Chondrocyte (in vitro differentiated cells): ENCODE measurements at places on chromosomes 2 and 18.

- no peak for DNase-seq
Measured at GRCh38 chr2:238106698-238107524, 6.8 kb downstream of the ESPNL start.

DNA sequence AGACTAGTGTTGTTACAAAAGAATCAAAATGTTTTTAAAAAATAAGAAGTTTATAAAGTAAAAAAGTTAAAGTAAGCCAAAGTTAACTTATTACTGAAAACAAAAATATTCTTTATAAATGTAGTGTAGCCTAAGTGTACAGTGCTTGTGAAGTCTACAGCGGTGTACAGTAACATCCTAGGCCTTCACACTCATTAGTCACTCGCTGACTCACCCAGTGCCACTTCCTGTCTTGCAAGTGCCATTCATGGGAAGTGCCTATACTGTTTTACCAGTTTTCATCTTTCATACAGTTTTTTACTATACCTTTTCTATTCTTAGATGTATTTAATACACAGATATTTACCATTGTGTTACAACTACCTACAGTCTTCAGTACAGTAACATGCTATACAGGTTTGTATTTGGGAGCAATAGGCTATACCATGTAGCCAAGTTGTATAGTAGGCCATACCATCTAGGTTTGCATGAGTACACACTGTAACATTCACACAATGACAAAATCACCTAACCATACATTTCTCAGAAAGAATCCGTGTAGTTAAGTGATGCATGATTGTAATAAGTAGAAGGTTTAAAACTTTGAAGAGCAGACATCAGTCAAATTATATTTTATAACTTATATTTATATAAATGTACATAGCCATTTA is 13.4 kb downstream of the SERPINB7 start:
- DNase-seq, result no peak

DNA sequence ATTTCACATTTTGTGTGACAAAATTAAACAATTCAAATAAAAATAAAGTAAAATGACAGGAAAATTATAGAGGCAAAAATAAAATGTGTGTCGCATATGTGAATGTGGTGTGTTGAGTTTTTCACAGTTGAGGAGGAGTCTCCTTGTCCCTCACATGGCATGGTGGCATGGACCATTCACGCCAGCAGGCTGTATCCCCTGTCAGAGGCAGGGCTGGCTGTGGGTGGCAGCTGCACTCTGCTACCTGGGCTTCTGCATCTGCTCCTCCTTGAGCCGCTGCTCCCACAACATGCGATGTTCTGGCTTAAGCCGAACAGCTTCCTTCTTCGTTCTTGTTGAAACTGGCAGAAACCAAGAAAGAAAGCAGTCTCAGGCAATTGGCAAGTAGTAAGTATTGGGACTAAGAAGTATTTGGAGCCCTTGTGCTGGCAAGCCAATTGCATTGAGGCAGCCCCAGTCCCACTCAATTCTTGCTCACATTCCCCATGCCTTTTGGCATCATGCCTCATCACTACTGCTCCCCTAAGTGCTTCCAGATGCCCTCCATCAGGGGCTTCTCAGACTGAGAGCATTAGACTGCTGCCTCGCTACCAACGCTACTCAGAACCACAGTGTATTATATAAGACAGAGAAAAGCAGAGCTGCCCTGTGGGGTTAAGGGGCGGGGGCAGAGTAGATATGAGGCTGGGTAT is 177.9 kb upstream of the NABP1 start:
- no peak for DNase-seq

DNA sequence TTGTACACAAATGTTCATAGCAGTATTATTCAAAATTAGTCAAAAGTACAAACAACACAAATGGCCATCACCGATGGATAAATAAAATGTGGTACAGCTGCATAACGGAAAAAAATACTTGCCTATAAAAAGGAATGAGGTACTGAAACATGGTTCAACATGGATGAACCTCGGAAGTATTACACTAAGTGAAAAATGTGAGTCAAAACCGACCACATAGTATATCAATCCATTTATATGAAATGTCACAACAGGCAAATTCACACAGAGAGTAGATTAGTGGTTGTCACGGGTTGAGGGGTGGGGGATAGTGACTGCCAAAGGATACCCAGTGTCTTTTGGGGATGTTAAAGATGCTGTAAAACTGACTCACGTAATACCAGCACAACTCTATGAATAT is 3.5 kb downstream of the SS18 start:
- DNase-seq, result no peak

- no peak for DNase-seq
Measured at GRCh38 chr2:204842068-204842467, 296.8 kb downstream of the PARD3B start.

DNA sequence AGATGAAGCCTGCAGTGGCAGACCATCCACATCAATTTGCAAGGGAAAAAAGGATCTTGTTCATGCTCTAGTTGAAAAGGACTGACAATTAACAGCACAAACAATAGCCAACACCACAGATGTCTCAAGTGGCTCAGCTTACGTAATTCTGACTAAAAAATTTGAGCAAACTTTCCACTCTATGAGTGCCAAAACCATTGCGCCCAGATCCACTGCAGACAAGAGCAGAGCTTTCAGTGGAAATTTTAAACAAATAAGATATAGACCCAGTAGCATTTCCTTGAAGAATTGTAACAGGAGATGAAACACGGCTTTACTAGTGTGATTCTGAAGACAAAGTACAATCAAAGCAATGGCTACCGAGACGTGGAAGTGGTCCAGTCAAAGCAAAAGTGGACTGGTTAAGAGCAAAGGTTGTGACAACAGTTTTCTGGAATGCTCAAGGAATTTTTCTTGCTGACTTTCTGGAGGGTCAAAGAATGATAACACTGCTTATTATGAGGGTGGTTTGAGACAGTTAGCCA is 12.0 kb upstream of the ZNF396 start:
- DNase-seq, result no peak

GRCh38 chr2:112646791-112647689 is 1.3 kb downstream of the SLC20A1 start:
- no peak for DNase-seq

DNA sequence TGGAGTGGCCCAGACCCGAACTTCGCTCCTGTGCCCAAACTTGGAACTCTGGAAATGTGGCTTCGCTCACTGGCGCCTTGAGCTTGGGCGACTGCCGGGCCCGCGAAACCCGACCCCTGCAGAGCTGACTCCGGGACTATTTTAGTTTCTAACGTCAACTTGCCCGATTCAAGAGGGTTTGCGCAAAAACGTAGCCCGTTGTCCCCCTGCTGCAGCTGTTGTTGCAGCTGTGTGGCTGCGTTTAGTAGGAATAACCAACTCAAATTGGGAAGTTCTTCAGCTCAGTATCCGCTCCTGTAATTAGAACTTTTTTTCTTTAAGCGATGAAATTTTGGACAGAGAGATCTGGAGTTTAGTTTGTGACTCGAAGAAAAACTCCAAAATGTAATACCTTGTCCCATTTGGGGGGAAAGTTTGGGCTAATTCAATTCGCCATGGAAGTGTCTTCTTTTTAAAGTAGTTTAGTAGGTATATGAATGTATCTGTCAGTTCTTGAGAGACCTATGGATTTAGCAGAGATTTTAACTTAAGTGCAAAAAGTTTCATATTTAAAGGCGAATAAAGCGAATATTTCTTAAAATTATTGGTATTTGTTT is 559 bp downstream of the MYL12A start:
- no peak for DNase-seq

DNA sequence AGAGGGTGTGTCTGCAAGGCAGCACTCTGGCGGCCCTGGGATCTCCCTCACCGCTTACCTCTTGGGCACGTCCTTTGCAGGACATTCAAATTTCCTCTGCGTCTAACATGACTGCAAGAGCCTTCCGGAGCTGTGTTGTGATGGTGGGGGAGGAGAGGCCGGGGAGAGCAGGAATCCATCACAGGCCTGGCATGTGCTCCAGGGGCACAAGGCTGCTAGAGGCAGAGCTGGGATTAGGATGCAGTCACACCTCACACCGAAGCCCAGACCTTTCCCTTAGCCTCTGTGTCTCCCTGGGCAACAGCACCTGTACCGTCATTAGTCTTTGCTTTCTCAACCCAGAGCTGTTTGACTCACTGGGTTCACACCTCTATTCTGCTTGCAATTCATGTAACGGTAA is 111.3 kb downstream of the CMPK2 start:
- no peak for DNase-seq

DNA sequence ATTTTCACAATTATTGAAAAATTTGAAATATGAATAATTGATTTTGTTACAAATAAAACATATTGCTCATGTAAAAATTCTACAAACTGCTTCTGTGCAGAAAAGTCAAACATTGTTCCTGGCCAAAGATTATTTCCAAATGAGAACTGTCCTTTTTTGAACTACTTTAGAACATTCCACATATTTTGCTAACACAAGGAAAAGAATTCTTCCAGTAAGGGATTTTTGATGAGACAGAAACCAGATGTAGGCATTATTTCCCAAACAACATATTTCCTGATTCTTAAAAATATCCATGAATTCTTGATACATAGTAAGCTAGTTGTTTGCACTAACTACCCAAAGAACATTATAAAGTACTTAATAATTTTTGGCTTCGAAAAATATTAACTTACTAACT is 715.2 kb downstream of the CCDC85A start:
- no peak for DNase-seq

GRCh38 chr18:51196811-51197660 is 445 bp downstream of the MEX3C start:
- DNase-seq, result no peak

DNA sequence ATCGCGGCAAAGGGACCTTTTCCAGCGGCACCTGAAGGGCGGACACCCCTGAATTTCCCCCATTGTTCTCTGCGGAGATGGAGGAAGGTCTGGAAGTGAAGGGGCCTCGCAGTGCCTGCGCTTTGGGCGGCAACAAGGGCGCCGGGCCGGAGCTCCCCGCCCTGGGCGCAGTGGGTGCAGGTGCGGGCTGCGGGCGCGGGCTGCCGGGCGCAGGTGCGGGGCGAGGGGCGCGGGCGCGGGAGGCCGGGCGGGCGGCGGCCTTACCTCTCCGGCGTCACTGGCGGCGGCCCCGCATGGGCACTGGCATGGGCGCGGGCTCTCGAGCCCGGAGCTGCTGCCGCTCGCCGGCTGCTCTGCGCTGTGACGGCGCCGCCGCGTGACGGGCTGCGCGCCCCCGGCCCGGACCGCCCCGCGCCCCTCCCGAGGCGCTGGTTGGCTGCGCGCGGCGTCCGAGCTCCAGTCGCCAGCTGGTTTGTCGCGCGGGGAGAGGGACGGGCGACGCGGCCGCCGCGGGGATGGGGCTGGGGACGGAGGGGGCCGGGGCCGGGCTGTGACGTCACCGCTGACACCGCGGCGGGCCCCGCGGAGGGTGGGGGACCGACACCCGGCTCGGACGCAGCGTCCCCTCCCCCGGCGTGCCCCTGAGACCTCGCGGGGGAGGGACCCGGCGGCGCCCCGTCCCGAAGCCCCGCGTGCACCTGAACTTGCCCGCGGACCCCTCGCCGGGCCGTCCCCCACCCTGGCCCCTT is at the start of gene KIF1A:
TSS of gene KIF1A (minus strand) at position 362 of the 749 bp plus-strand sequence. CDS start 22,467 bp downstream, outside the sequence.
- DNase-seq, result no peak

GRCh38 chr2:37215250-37215649 is 16.1 kb downstream of the CEBPZ start:
- DNase-seq, result no peak

DNA sequence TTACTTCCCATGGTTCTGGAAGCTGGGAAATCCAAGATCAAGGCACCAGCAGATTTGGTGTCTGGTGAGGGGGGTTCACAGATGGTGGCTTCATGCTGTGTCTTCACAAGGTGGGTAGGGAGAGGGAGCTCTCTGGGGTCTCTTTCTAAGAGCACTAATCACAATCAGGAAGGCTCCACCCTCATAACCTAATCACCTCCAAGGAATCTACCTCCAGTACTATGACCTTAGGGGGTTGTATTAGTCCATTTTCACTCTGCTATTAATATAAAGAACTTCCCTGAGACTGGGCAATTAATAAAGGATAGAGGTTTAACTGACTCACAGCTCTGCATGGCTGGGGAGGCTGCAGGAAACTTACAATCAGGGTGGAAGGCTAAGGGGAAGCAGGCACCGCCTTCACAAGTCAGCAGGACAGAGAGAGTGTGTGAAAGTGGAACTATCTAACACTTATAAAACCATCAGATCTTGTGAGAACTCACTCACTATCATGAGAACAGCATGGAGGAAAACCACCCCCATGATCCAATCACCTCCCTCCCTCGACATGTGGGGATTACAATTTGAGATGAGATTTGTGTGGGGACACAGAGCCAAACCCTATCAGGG is 17.6 kb downstream of the TBC1D8 start:
- DNase-seq, result no peak

GRCh38 chr2:128585706-128586105 is 267.0 kb upstream of the HS6ST1 start:
- DNase-seq, result no peak

DNA sequence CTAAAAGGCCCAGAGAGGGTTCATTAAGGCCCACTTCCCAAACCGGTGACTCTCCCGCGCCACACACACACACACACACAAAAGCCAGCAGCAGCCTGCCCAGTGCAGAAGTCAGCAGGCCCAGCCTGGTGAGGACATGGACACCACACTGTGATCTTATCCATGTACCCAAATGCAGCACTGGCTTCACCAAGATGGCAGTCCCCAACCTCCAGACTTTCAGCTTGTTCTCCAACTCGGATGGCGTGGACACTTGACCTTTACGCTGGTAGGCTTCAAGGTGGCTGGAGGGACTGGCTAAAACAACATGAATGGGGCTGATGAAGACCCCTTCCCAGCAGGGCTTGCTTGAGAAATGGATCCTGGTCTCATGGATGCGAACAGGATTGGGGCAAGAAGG is 50.4 kb downstream of the TNS1 start:
- DNase-seq, result no peak

GRCh38 chr2:221541131-221541735 is 30.9 kb downstream of the EPHA4 start:
- no peak for DNase-seq

GRCh38 chr18:37355772-37356171 is 209.8 kb downstream of the CELF4 start:
- DNase-seq, result no peak

DNA sequence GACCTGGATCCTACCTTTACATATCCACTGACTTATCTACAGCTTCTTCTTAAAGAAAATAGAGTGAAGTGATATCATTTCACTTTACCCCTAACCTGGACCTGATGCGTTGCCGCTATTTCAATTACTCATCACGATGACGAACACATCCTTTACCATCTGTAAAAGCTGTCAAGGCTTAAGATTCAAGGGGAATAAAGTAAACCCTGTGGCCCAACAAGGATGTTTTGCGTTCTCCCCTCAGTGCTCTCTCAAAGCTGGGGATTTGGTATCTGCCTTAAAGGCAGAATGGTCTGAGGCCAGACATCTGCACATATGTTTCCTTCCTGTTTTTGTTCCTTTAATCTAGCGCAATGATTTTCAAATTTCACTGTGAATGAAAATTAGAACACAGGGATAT is 100.1 kb upstream of the KLF7 start:
- no peak for DNase-seq

DNA sequence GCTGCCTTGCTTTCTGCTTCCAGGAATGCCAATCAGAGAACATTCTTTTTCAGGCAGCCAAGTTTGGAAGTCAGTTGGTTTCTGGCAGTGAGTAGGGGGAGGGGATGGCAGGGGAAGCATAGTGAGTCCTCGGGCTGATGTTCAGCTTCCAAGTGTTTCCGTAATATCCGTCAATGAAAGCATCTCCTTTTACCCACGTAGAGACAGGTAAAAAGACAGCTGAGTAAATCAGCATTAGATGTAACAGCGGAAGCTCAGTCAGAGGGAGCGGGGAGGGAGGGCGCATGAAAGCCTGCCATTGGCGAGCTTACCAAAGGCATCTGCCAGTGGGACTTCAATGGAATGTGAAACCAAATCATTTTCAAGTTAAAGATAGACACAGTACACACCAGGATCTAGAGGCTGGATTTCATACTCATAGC is 117.1 kb upstream of the DTNA start:
- no peak for DNase-seq
